ENCODE measurements at places on chromosomes 2 and 18.
A peak's percentile ranks its signal among the peaks of the same experiment; 100 is the strongest.

- no peak for DNase-seq
Measured at GRCh38 chr2:181394741-181395437, 62.3 kb upstream of the ITGA4 start.

- peak; percentile 46 for DNase-seq
Measured at GRCh38 chr2:15772086-15772595, 168.2 kb upstream of the MYCN start.

DNA sequence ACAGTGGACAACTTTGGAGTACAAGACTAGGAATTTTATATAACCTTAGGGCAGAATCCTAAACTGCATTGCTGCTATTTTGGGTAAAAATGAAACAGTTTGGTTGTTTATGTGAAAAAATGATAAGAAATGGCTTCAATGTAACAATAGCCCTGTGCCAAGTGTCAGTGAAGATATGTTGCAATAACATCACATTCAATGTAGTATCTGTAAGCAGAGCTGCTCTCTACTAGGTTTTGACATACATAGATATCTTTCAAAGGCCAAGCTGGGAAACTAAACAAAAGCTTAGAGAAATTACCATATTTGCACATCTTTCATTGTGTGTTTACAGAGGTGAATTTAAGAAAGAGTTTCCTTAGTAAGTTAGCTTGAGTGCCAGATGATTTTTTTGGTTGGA, 135.0 kb upstream of the DOK6 start:
- DNase-seq = no peak

DNA sequence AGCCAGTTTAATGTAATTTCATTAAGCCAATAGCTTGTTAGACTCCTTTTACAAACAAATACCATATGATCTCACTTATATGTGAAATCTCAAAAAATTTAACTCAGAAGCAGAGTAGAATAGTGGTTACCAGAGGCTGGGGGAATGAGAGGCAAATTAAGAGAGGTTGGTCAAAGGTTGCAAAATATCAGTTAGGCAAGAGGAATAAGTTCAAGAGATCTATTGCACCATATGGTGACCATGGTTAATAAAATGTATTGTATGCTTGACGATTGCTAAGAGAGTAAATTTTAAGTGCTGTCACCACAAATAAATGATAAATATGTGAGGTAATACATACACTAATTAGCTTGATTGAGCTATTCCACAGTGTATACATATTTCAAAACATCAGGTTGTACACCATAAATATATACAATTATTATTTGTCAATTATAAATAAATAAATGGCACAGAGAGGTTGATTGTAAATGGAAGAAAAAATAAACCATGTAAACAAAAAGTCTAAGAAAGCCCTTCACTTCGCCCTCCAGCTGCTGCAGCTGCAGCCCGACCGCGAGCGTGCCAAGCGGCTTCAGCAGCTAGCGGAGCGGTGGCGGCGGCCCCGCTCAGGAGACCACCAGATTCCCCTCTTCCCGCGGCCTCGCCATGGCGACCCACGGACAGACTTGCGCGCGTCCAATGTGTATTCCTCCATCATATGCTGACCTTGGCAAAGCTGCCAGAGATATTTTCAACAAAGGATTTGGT, 23.0 kb upstream of the ACTR2 start:
- DNase-seq = no peak

DNA sequence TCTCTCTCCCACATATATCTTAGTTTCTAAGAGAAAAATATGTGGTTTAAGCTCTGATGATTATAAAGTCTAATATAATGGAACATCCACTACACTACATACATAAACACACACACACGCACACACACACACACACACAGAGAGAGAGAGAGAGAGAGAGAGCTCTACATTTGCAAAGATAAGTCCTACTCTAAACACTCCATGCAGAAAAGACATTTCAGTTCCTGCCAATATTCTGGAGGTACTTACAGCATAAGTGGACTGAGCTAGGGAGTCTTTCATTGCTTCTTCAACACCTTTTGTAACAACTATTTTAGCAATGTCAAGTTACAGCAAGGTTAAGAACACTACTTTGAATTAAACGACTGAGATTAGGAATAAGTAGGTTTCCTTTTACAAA, 80.1 kb downstream of the FIGN start:
- no peak for DNase-seq

DNA sequence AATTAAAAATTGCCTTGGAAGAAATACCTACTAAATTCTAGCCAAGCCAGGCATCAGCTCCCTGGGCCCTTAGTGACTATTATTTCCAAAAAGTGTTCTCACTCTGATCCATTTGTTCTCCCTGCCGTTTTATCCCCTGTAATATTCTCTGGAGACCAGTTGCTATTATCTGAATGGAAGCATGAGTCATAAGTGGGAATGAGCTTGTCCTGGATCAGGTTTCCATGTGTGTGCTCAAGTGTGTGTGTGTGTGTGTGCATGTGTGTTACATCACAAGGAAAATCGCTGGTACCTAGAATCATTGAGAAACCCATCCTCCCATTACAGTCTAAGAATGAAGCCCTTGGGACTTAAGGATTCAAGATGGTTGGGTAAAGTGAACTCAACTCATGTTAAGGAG, 130.3 kb upstream of the CXCR4 start:
- DNase-seq = peak; percentile 80

- no peak for DNase-seq
Measured at GRCh38 chr2:189791338-189792042, 7.2 kb downstream of the PMS1 start.

- DNase-seq = no peak
Measured at GRCh38 chr2:110847651-110848050, 115.3 kb downstream of the ACOXL start.
